ENCODE measurements at places on chromosomes 11 and 22.

DNA sequence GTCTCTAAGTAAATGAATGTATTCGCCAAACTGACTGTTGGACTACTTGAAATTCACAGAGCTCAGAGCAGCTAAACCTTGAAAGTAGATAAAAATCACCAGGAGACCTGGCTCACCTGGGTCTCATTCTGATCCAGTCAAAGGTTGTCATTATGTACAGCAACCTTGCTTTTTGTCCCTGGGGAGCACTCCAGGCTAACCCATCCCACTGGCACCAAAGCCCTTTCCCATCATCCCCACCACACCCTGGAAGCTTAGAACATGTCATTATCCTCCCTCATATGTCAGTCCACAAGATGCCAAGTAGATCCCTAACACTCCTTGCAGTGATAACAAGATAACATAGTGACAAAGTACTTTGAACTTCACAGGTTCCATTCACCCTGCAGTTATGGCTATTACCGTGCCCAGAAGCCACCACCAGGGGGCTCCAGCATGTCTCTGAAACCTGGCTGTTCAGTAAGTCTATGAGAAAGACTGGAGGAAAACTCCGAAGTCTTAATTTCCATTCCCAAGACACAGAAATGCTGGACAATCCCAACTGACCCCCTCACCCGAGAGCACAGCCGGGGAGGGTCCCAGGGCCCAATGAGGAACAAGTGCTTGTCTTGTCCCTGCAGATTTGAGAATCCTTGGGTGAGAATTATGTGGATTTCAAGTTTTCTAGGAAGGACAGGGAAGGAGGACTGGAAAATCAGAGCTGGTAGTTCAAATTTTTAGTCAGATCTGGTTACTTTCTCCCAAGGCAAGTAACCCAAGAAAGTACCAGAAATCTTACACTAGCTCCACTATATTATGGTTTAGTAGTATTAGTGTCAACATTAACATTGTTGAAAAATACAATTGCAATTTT lies 43.0 kb upstream of the USP47 start:
- DNase-seq, result peak; percentile 48

DNA sequence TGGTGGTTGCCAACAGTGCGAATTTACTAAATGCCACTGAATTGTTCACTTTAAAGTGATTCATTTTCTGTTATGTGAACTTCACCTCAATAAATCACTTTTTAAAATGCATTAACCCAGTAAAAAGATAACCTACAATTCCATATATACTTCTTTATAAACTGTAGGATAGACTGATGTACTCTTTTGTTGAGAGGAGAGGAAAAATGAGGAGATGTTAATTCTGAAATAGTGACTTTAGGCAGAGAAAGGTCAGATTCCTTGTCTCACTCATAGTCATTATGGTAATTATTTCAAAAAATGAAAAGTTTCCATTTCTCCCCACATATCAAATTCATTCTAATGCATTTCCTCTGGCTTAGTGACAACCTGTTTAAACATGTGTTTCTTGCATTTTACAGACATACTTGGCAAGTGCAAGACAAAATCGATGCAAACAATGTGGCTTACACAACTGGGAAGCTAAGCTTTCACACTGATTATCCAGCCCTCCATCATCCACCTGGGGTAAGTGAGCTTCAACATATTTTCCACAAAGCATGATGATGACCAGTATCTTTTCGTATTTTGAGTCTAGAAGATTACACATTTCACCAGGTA lies 74.5 kb downstream of the BBOX1 start:
- DNase-seq, result no peak

DNA sequence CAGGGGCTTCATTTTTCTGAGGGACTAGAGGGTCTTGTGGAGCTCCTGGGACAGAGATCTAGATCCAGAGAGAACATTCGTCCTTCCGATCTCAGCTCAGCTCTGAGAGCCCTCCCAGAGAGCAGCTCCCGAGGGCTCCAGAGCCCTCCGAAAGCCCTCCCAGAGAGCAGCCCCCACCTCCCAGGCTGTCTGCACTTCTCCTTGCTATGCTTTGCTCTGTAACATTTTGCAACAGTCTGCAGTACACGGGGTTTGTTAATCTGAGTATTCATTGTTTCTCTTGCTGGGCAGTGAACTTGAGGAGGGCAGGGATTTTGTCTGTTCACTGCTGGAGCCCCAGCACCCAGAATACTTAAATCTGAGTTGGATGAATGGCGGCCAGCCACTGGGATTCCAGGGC lies 2.6 kb downstream of the GGA1 start:
- DNase-seq, result no peak

- no peak for DNase-seq
Measured at GRCh38 chr22:32511274-32511673, 36.7 kb downstream of the FBXO7 start.

DNA sequence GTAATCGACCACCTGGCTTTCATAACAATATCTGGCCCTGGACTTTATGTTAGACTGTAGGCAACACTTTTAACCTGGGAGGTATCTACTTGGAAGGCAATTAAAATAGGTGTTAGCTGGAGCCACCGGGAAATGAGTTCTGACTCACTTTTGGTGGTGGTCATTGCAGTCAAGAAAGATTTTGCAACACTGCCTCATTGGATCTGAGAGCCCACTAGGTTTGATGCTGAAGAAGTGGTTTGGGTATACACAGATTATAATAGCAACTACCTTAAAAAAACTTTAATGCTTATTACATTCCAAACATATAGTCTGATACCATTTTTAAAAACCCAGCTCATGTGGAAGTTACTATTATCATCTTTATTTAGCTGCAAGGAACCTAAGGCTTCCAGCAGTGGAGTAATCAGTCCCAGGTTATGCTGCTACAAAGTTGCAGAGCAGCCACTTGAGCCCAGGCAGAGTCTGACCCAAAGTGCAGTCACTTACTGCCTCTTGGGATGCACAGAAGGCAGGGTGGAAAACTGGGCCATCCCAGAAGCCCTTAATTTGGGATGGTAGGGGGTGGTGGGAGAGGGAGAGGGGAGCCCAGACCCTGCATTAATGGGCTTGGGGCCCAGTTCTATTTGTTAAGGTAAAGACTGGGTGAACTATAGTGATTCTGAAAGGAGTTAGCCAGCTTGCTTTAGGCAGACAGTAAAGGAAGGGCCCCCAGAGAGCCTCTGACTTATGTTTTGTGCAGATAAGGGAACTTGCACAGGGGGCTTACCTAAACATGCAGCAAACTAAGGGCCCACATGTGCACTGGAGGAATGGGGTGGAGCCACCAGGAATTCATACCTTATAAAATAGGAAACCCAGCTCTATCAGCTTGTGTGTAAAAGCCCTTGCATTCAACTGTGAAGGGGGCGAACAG lies 149.4 kb downstream of the SNX19 start:
- no peak for DNase-seq

DNA sequence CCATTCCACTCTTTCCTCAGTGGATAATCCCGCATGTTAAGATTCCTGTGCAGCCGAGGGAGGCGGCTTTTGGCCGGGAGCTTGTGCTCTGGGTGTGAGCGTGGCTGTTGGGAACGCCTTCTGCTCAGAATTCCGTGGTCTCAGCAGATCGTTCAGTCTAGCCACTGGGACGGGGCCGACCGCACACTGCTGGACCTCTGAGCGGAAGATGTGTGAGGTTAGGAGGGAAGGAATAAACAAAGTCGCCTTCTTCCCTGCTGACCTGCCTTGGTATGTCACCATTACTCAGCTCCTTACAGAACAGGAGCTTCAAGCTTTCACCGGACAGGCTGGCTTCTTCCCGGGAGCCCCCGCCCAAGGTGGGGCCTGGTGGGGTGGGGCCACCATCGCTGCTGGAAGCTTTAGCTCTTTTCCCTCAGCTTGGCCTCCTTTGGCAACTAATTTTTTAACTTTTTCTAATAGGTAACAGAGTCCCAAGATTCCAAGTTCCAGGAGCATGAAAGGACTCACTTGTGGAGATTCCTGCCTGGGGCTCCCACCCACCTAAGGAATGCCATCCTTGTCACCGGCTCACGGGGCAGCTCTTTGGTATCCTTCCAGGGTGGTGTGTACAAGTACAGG lies 22.5 kb upstream of the SEPTIN5 start:
- no peak for DNase-seq

DNA sequence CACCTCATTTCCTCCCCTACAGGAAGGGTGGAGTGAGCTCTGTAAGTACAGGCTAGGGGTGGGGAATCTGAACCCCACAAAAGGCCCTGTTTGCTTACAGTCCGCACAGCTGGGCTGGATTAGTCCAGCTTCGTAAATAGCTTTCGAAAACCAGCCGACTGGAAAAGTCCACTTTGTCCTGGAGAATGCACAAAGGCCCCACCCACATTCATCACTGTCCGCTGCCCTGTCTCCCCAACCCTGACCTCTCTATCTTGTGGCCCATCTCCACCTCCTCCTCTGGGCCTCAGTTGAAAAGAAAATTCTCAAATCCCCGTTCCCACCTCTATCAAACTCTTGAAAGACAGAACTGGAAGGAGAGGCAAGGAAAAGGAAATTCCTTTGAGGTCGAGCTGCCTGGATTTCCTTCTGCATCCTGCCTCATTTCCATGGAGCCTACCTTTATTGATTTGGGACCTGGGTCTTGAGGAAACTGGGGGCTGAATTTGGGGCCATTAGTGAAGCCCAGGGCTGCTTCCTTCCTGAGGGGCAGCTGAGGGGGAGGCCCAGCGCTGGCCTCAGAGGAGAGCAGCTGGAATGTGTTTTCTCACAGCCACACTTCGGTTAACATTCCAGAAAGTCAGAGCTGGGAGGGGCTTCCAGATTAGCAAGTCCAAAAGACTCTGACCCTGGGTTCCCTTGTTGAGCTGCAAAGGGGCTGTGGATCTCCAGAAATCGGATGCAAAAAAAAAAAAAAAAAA lies 147.6 kb downstream of the FBXO7 start:
- DNase-seq, result no peak

DNA sequence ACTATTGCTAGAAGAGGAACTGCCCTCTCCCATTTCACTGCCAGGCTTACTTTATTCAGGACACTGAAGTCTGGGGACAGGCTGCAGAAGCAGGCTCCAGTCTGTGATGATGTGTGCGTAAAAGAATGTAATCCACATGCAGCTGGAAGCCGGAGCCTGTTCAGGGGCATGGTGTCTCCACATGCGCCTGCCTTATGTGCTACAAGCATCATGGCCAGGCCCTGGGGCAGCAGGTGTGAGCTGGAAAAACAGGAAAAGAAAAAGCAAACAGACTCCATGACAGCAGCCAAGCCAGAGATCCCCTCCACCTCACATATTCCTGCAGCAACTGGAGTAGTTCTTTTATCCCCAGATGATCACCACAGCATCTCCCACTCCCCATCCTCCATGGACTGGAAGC lies 33.4 kb downstream of the ARFGAP2 start:
- no peak for DNase-seq

GRCh38 chr22:23077627-23078461 lies 7.5 kb downstream of the GNAZ start:
- DNase-seq, result no peak

DNA sequence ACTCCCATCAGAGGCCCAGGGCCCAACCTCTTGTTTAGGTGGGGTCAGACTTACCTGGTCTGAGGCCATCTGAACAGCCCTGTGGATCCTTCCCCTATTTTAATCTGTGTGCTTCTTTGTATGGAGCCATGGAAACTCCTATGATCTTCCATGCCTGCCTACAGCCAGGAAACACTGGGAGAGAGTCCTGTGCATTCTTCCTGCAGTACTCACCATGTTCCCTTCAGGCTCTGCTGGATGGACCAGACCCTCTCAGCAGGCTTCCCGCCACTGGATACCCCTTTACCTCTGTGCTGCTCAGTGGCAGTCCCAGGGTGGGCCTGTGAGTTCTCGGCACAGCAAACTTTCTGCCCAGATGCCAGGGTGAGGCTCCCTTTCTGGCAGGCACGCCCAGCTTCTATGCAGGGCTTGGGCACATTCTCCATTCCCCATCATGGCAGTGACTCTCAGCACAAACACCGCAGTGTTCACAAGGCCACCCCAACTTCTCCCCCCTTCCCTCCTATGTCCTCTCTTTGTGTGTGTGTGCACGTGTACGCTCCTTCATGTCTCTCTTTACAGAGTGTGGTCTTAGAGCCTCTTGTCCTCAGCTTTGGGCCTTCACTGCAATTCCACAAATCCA lies 34.8 kb downstream of the NEU3 start:
- DNase-seq, result no peak

Data from stimulated activated CD4-positive, alpha-beta T cell treated with anti-CD3 and anti-CD28 coated beads, Interleukin-4, amount 100 ng/mL, for 48 hours (primary cell).